ENCODE measurements at places on chromosomes 1 and 21.

DNA sequence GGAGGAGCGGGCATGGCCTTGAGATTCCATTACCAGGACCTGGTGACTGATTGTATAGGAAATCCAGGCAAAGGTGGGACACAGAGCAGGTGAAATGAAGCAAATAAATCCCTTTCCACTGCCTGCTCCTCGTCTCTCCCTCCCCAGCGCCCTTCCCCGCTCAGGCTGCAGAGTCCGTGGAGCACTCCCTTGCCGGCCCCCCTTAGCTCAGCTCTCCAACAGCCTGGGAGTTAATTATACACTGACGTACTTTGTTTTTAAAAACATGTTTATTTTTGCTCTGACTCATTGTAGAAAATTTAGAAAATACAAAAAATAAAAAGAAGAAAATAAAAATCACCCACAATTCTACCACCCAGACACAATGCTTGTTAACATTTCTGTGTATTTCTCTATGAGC, 61.7 kb downstream of the LGR6 start:
- no peak for DNase-seq

GRCh38 chr1:53736290-53736689, 2.7 kb downstream of the GLIS1 start:
- DNase-seq: no peak

DNA sequence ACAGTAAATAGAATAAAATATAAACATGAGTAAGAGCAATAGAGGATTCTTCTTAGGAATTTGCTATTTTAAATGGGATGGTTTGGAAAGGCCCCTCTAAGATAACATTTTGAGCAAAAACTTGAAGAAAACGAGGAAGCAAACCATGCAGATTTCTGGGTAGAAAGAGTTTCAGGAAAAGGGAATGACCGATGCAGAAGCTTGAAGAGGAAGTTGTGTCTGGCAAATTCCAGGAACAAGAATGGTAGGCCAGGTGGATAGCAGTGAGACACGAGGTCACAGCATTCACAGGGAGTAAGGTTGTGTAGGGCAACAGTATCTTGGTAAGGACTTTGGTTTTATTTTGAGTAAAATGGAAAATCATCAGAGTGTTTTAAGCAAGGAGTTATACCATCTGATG, 108.9 kb downstream of the PEX14 start:
- DNase-seq: no peak

- DNase-seq: no peak
These were observed 147.6 kb downstream of the DSCAM start for GRCh38 chr21:40699366-40699765.

DNA sequence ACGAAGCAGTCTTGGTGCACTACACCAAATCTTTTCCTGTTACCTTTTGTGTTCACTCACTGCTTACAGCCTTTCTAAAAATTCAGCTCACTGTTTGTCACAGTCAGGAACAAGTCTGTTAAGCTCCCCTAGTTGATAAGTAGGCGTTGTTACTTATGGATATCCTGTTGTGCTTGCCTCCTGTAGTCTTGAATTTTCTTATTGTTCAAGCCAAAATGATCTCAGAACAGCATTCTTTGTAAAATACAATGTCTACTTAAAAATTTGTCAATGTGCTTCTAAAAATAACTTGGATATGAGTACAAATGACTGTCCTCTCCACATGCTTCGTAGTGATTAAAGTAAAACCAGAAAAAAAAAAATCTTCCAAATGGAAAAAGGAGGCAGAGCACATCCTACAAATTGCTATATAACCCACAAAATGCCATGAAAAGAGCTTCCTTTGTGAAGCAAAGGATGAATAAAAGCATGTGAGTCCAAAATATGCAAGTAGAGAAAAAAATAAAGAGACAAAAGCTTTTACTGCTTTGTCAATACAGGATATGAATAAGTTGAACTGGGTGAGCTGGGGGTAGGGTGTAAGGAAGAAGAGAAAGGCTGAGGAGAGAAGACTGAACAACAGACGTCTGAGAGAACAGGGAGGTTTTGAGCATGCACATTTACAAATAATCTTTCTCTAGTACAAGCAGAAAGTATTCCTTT, 228.9 kb upstream of the ADGRL4 start:
- DNase-seq: no peak

- no peak for DNase-seq
These were observed 1.0 kb upstream of the EPS15 start for GRCh38 chr1:51519865-51520699.

GRCh38 chr1:24317081-24317480, 2.1 kb upstream of the GRHL3 start:
- DNase-seq: no peak

GRCh38 chr1:212838145-212838544, 9.3 kb downstream of the SPATA45 start:
- DNase-seq: no peak

- no peak for DNase-seq
These were observed 15.9 kb upstream of the PIK3R3 start for GRCh38 chr1:46148318-46148717.

DNA sequence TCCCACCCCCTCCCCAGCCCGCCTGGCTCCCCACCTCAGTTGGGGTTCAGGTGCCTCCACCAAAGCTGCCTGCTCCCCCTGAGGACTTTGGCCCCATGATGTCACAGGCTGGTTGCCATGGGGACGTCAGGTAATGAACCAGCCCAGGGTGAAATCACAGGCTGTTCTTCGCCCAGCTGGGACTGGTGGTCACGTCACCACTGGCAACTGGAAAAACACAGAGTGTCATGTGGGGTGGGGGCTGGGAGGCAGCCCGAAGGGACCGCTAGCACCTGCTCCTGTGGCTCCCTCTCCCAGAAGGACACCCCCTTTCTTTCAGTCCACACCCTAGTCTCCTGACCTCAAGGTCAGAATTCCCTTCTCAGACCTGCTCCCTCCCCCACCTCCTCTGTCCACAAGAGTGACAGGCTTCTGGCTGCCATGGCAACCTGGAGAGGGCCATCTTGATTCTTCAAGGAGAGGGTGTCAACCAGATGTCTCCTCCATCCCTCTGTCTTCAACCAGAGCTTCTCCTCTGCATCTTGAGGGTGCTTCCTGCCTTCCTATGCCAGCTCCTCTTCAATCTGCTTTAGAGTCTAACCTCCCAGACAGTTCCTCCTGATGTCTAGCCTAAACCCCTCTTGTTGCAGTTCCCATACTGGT, 6.2 kb downstream of the FAM131C start:
- no peak for DNase-seq

DNA sequence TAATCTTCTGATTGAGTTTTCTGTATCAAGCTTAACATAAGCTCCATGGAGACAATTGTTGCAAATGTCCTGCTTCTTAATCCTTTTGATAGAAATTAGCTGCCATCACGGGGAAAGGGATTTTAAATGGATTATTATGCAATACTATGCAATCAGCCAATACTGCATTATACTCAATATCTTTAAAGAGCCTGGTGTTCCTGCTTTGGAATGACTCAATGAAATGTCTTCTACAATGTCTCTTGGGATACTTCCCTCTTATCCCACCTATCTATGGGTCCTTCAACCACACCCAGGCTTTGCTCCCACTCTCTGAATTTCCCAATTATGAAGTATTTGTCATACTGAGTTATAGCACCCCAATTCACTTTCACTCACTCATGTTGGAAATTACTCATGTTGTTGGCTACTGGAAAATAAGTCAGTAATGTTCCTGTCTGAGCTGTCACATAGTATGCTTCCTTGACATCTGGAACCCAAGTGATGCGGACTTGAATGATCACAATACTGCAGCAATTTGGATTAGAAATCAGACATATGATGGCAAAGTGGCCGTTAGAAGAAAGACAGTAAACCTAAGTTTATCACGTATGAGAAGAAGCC, 85.0 kb downstream of the TPR start:
- no peak for DNase-seq

DNA sequence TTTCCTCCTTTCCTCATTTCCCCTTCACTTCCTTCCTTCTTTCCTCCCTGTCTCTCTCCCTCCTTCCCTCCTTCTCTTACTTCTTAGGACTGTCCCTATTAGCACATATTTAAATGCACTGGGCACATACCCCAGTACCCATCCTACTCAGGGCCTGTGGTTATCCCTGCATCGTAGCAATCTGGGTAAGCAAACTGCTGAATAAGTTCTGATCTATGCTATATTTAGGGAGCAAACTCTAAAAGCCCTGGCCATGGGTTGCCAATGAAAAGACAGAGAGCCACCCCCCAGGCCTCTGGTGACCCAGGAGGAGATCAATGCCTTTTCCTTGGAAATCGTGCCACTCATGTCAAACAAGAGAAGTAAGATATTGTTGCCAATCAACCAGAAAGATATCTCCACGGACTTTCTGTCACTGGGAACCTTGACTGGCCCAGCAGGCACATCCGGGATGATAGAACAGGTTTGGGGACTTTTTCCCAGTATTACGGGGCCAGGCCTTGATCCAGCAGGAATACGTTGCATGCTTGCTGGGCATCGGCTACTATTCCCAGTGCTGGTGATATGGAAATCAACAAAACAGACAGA, 5.4 kb downstream of the FAM3B start:
- DNase-seq: no peak

GRCh38 chr1:170376801-170377385, 155.1 kb upstream of the GORAB start:
- DNase-seq: no peak

GRCh38 chr1:206032380-206033140, 8.9 kb upstream of the CTSE start:
- DNase-seq: no peak

GRCh38 chr1:44422161-44422560, 17.1 kb downstream of the RNF220 start:
- DNase-seq: no peak

GRCh38 chr1:193033610-193034009, 25.6 kb downstream of the UCHL5 start:
- DNase-seq: no peak

DNA sequence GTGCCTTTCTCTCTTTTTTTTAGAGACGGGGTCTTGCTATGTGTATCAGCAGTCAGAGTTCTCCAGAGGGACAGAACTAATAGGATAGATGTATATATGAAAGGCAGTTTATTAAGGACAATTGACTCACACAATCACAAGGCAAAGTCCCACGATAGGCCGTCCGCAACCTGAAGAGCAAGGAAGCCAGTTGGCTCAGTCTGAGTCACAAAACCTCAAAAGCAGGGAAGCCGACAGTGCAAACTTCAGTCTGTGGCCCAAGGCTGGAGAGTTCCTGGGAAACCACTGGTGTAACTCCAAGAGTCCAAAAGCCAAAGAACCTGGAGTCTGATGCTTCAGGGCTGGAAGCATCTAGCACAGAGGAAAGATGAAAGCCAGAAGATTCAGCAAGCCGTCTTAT, 16.3 kb upstream of the H3-3A start:
- no peak for DNase-seq

DNA sequence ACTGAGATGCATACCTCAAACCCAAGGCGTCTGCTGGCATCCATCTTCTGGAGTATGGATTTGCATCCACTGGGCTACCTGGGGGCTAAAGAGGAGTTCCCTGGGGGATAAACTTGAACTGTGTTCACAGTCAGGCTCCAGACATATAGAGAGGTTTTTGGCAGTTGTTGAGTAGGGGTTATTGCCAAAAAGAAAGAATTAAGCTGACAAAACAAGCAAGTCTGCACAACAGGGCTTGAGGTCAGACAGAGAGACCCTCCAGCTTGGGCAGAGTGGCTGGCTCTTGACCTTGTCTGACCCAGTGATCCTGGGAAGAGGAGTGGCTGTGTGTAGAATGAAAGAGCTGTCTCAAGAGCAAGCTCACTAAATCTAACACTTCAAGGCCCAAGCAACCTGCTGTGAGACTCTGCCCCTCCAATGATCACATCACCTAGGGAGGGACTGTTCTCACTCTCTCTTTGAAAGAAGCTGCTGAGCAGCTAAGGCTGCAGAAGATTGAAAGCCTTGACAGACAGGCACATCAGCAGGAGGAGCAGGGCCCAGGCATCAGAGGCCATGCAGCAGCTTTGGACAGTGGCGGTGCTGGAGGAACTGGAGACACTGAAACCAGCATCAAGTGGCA, 61.5 kb downstream of the SYT2 start:
- no peak for DNase-seq

DNA sequence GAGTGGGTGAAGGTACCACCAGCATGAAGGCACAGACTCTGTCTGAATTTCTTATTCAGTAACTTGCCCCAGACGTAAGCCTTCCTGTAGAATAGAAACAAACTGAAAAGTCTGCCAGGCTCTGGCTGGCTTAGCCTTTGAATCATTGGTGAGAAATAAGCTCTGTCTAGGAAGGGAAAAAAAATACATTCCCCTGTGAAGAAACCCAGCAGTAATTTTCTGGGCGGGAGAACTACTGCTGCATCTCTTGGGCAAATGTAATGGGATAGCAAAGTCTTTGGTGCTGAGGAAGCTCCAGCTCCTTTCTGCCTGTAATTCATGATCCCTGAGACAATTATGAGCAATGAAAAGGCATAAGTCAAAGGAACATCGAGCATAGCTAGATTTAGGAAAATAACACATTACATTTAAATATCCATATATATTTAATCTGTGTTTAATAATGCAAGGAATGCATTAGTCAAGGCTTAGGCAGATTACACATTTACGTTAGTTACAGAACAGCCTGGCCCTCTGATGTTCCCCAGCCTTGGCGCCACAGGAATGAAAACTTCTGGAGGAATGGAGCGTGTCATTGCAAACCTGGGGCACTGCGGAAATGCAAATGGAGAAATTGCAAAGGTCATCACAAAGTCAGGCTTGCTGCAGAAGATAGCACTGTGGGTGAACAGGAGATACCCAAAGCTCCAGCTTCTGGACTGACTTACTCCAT, 216.3 kb upstream of the CAMK1G start:
- no peak for DNase-seq

GRCh38 chr21:37855647-37856625, 60.3 kb downstream of the KCNJ6 start:
- no peak for DNase-seq

DNA sequence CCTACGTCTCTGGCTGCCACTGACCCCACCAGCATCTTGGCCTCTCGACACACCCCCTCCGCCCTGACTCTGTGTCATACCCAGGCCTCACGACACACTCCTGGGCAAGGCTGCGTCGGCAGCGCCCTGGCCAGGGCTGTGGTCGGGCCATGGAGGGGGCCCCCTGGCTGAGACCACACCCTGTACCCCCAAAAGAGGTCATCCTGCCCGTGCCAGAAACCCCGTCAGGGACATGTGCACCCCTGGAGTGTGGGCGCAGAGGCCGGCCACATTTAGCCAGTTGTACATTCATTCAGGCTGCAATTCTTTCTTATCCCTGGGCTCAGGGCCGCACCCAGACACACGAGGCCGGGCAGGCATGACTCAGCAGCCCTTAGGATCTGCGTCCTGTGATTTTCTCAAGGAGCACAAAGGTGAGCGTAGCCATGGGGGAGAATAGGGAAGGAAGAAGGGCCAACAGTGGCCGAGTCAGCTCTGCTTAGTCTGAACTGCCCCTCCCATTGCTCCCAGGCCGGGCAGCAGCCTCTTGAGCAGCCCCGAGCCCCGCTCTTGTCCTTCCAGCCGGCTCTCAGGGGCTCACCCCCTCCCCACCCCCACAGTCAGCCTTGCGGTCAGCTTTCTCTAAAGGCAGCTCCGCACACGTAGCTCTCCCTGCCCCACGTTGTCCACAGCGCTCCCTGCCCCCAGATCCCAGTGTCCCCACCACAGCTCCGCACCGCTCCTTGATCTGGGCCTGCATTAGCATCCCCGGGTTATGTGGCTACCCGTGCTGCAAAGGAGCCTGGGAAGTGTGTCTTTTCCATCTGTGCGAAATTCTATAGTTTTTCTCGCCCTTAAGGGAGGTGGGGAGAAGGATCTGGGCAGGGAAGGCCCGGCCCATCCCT, 7.9 kb downstream of the CSTB start:
- no peak for DNase-seq

All from activated effector memory CD4-positive, alpha-beta T cell treated with Interleukin-2 at 50 U/mL for 16 hours (primary cell).